ENCODE measurements at places on chromosomes 7 and 10.

DNA sequence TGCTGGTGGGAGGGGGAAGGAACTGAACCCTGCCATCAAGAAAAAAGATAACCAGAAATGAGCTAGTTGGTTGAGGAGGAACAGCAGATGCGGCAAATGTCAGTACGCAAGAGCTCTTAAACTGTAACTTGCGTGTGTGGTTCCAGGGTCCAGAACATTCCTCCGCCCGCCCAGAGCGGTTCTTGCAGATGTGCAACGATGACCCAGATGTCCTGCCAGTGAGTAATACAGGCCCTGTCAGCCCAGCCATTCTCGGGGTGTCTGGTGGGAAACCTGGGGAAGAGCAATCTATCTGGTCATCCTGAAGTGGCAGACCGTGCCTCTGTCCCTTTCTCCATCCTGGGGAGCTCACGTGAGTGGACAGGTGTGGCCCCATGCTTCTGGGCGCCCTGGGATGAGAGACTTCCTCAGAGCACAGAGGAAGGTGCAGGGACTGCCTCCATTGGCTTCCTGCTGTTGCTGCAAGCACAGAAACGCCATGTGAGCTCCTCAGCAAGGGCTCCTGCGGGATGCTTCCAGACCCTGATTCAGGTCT, 50.5 kb upstream of the ZMIZ2 start:
- no peak for DNase-seq

DNA sequence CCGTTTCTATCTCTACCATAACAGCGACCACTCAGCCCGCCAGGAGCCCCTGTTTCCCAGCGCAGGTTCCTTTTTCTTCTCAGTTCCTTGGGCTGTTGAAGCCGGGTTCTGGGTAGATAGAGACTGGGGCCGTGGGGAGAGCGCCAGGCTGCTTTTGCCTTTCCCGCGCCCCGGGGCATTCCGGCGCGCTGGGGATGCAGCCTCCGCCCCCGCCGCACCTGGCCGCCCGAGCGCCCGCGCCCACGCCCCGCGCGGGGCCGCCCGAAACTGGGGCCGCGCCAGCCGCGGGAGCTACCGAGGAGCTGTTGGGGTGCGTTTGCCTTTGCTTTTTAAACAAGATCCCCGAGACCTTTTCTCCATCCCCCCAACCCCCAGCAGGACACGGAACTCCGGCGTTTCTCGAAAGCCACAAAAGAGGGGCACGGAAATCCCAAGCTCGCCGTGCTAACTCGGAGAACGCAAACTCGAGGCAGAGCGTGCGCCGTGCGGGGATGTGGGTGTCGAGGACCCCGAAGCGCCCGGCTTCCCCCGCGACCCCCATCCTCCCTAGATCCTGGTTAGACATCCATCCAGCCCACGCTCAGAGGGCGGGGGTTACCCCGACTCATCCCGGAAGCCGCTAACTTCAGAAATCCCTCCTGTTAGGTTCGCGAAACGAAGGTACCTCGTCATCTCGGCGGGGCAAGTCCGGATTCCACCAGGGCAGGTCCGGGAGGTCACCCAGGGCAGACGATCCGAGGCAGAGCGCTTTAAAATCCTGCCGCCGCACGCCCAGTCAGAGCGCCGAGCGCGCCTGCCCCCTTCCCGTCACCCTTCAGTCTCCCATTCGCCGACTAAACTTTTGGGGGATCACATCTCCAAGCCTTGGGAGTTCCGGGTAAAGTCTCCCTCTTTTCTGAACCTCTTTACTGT, 1.0 kb downstream of the GRM8 start:
- no peak for DNase-seq

GRCh38 chr7:26685606-26686005, 178.8 kb downstream of the SKAP2 start:
- no peak for DNase-seq

- DNase-seq = no peak
Measured at GRCh38 chr10:45450866-45451265, 76.8 kb downstream of the ALOX5 start.

- no peak for DNase-seq
Measured at GRCh38 chr7:50227726-50228125, 76.8 kb upstream of the IKZF1 start.

GRCh38 chr7:91034459-91035368, 229.5 kb upstream of the FZD1 start:
- no peak for DNase-seq

DNA sequence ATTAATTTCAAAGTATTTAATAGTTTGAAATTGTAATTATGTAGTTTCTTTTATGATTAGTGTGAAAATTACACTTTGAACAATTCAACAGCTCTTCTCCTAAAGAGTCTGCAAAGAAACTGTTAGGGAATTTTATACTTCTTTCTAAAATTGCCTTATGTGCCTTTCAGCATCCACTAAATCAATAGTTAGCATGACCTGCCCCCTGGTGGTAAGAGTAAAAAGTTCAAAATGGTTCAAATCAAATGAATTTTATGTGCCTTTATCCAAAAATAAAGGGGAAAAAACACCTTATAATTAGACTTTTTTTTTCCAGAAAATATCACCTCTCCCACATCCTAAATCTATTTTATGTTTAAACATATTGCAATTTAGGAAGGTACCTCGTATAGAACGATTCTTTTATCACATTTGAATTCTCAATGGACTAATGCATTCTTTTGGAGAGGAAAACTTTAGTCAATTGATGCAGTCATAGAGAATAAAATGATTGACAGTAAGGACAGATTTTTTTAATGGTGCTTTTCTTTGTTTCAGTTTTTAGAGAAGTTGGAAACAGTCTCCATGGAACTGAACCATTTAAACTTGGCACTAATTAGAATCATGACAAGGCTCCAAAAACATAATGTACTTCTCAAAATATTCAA, 163.7 kb downstream of the SEMA3D start:
- DNase-seq = no peak

GRCh38 chr10:125283836-125284614, 123.7 kb upstream of the CTBP2 start:
- no peak for DNase-seq

GRCh38 chr10:110993024-110993693, 73.8 kb downstream of the SHOC2 start:
- no peak for DNase-seq

DNA sequence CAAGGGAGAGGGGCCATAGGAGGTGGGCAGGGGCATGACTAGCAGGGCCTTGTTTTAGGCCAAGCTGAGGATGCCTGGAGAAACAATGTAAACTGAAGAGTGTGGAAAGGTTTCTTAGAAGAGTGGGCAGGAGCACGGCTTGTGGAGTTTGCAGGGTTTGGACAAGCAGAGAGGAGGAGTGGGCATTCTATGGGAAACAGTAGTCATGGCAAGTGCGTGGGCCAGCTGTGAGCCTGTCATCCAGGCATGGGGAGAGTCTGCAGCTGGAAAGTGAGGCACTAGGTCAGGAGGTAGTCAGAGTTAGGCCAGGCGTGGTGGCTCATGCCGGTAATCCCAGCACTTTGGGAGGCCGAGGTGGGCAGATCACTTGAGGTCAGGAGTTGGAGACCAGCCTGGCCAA, 130.1 kb downstream of the SH3PXD2A start:
- DNase-seq = no peak

- DNase-seq = no peak
Measured at GRCh38 chr10:95364342-95364741, 73.5 kb upstream of the PDLIM1 start.

DNA sequence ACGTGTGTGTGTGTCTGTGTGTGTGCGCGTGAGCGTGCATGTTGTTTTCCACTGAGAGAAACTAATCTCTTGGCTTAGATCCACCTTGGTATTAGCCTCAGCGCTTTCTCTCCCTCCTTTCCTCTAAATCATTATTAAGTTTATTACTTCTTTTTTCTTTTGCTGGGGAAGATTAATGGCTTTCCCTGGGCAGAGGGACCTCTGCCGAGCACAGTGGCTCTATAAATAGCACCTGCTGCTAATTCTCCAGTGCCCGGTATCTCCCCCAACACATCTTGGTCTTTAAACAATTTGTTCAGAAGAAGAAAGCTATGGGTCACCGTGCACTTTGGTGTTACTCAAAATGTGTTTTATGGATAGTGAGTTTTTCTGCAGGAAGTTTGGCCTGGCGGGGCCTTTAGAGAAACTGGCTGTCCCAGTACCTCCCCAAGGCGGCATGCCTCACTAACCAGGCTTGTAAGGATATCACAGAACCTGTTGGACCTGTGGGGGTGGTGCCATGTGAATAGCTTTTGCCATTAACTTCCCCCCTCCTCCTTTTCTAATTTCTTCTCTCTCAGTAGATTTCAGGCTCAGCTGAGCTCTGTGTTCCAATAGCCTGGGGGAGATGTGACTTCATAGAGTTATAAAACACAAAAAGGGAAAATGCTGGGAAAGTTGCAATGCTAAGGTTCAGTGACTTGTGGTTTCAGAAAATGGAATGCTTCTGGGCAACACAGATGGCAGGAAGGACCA, 70.1 kb upstream of the RAB11FIP2 start:
- no peak for DNase-seq

DNA sequence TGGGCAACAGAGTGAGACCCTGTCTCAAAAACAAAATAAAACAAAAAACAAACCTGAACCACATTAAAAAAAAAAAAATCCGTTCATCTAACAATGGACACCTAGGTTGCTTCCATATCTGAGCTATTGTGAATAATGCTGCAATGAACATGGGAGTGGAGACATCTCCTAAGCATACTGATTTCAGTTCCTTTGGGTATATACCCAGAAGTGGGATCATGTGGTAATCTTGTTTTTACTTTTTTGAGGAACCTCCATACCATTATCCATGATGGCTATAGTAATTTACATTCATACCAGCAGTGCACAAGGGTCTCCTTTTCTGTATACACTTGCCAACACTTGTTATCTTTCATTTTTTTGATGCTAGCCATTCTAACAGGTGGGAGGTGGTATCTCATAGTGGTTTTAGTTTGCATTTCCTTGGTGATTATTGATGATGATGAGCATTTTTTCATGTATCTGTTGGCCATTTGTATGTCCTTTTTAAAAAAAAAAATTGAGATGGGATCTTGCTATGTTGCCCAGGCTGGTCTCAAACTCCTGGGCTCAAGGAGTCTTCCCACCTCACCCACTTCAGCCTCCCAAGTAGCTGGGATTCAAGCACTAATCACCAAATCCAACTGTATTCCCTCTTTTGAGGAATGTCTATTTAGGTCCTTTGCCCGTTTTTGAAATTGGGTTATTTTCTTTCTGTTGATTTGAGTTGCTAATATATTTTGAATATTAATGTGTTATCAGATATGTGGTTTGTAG, 17.5 kb downstream of the CDK13 start:
- DNase-seq = no peak

DNA sequence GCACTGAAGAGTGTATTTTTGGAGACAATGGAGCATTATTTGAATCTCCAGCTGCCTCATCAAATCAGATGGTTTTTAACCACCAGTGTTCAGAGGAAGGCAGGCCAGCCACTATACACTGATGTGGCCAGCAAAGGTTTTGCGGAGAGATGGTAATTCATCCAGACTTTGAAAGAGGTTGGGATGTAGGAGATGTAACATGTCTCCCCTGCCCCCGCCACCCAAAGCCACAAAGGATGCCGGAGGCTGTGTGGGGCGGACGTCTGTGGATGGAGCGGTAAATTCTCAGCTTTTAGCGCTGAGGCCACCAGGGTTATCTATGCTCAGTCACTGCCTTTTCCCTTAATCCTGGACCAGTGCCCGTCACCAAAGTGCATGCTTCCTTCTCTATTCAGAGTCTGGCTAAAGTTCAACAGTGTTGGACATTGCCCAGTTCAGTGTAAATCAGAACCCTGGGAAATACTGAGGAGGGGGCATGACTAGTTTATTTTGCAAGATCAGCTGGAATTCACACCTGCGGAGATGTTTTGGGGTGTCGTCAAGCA, 3.7 kb upstream of the TRIP6 start:
- no peak for DNase-seq

GRCh38 chr7:134771889-134772288, 7.5 kb upstream of the CALD1 start:
- no peak for DNase-seq

DNA sequence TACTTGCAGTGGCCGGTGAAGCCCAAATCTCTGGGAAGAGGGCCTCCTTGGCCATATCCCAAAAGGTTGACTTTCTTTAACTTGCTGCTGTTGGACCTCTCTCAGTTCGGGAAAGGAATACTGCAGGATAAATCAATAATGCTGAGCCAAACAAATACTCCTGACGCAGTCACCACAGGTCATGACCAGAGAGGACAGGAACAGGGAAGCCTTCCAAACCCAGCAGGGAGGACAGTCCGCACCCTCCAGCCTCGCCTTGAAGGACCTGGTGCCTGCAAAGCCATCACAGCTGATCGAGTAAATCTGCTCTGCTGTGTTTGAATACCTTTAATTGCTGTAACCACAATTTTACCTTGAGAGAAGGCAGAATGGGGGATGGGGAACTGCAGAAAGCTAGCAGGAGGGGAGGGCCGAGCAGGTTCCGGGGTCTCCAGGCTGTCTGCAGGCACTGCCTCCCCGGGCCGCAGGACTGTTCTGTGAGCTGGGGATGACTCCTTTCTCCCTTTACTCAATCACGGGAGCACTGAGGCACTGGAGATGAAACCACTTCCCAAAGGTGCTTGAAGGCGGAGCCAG, 20.8 kb upstream of the INSIG1 start:
- DNase-seq = no peak

DNA sequence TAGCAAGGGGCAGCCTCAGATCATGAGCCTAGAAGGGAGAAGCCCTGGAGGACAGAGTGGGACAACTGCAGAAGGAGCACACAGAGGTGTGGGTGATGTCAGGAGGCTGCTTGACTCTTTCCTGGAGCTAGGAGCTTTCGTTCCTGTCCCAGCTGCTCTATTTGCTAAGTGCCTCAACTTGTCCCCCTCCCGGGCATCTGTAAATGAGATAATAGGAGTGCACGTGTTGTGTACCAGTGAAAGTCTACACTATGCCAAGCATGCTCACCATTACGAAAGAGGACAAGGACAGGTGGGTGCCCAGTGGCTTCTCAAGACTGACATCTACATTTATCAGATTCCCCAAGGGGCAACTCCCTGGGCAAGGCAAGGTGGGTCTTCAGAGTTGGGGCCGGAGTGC, 162.7 kb downstream of the KCNMA1 start:
- DNase-seq = no peak

GRCh38 chr10:28375399-28376354, 72.8 kb upstream of the MPP7 start:
- no peak for DNase-seq

DNA sequence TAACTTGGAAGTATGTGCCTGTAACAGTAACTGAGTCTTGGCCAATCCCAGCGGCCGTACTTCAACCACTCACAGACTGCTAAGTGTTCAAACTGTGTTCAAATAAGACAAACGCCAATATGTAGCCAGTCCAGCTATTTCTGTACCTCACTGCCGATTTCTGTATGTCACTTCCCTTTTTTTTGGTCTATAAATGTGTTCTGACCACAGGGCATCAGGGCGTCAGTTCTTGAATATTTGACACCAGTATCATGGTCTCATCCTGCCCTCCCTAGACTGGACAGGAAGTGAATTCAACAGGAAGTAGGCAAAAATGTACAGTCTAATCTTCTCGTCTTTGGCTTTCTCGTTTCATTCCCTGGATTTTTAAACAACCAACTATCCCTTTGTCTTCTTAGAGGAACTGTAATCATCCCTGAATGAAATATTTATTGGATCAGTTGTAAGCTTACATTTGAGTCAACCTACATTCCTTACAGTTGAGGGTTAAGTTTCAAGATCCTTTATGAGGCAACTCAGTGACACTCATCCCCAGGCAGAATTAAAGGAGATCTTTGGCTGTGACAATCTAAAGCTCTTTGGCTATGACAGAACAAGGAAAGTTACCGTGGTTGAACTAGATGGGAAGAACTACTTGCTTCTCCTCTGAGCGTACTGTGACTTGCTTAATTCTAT, 232.7 kb downstream of the NSUN6 start:
- DNase-seq = no peak

GRCh38 chr7:24703296-24703695, 54.0 kb downstream of the GSDME start:
- DNase-seq = no peak

GRCh38 chr7:40541336-40541735, 406.5 kb downstream of the SUGCT start:
- no peak for DNase-seq

GRCh38 chr10:12221323-12222298, 25.6 kb downstream of the CDC123 start:
- DNase-seq = no peak
